ENCODE measurements at places on chromosomes 5 and 9.

DNA sequence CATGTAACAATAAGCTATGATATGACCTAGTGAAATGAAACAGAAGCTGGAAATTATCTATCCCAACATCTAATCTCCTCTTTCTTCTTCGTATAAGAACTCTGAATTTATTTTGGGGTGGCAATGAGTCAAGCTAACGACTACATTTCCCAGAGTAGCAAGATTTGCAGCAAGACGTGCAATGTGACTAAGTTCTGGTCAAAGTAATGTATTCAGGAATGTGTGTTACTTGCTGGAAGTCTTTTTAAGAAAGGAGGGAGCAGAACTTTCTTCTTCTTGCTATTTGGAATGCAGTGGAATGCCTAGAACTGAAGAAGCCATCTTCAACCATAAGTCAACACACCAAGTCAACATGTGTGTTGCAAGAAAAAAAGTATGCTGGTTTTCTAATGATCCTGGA is 406.6 kb upstream of the MEF2C start:
- DNase-seq, result no peak

DNA sequence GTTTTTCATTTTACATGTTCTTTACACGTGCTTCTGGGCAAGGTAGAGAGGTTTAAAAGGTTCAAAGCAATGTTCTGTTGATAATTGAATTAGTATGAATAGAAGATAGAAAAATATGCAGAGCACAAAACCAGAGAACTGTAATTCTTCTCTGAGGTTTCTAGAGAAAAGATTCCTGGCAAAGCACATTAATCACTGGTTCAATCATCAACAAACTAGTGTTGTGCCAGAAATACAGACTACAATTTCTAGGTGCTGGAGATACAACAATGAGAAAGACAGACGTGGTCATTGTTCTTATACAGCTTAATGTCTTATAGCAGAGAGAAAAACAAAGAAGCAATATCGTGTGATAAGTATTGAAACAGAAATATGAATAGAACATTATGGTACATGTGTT is 25.5 kb downstream of the MEGF9 start:
- no peak for DNase-seq

DNA sequence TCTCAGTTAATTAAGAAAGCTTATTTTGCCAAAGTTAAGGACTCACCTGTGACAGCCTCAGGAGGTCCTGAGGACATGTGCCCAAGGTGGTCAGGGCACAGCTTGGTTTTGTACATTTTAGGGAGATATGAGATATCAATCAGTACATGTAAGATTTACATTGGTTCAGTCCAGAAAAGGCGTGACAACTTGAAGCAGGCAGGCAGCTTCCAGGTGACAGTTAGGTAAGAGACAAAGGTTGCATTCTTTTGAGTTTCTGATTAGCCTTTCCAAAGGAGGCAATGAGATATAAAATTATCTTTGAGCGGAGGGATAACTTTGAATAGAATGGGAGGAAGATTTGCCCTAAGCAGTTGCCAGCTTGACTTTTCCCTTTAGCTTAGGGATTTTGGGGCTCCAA is 47.8 kb downstream of the SLC1A1 start:
- no peak for DNase-seq

DNA sequence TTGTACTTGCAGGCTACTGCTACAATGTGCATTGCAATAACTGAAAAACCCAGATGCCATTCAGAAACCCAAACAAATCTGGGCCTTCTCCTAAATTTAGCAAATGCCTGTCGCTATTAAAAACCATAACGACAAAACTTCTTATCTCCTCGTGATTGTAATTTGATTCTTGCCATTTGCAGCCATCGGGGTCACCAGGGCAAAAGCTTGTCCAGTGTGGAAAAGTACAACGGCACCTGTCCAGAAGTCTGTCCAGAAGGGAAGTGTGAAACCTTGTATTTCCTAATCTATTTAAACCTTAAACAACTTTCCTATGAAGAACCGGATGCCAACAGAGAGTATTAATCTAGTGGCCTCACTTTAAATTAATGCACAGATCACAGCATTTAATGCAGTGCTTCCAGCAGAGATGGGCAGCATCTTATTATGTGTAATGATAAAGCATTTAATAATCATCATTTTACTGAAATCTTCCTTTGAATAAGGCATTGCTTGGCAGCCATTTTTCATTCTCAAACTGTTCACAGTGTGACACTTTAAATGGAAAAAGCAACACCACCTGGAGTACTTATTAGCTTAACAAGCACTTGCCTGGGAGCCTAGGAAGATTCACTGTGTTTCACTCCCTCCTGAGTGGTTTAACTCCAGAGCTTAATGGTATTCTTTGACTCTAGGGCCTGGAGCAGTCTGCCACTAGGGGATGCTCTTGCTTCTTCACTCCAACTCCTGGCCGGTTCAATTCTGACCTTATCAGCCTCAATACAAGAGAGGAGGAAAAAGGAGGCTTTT is 4.9 kb upstream of the C7 start:
- no peak for DNase-seq

Data from NCI-H187 (cell line).